Glutamatergic neuron (in vitro differentiated cells): ENCODE measurements at places on chromosomes 7 and 10. TPM values are rescaled to one million over a fixed set of nuclear protein-coding genes. Genes with fewer than 3 reads are reported as not detected.

INMT gene
- 1.7 TPM for total RNA-seq

POLR2J gene
- 28.4 TPM for total RNA-seq

GRCh38 chr7:3067193-3067592, 23.5 kb upstream of the CARD11 start:
- DNase-seq = no peak

DNA sequence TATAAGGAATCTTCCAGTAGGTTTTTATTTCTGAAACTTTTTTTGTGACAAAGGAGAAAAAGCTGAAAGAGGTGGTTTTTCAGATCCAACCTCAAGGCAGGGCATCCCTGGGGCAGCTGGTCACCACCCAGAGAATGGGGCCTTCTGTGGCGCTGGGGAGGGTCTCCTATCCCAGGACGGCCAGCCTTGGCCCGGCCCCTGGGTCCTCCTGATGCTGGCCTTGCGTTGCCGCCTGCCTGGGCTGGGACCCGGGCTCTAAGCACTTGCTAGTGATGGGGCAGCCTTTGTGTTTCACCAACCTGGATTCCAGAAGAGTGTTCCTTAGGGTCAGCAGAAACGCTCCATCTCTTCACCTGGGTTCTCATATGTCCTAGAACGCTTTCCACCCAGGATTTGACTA, 16.3 kb downstream of the SHH start:
- no peak for DNase-seq

GRCh38 chr10:58967551-58968388, 208.7 kb upstream of the PHYHIPL start:
- peak; percentile 64 for DNase-seq

DNA sequence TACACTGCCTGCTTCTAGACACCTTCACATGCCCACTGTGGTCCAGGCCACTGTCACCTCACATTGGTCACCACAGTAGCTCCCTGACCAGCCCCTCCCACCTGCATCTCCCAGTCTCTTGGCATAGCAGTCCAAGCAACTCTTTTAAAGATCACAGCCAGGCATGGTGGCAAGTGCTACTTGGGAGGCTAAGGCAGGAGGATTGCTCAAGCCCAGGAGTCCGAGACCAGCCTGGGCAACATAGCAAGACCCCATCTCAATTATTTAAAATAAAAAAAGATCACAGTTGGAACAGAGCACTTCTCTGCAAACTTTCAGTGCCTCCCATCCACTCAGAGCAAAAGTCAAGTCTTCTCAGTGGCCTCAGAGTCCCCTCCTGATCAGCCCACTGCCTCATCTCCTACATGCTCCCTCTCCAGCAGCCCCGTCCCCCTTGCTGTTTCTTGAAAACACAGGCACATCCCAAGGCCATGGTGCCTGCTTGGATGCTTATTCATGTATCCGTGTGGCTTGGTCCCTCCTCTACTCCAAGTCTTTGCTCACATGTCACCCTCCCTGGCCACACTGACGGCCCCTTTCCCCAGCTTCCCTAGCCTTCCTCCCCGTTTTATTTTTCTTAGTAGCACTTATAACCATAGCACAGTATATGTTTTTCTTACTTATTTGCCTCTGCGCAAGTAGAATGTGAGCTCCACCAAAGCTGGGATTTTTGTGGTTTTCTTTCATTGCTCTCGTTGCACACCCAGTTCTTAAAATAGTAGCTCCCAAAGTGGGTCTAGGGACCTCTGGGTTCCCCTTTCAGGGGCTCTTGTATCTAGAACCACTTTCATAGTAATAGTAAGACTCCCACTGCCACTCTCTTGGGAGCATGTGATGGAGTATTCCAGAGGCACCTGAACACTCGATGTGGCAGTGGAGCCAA, 19.5 kb downstream of the TSPAN15 start:
- DNase-seq = no peak
